ENCODE measurements at places on chromosomes 6 and 20. TPM values are rescaled to one million over a fixed set of nuclear protein-coding genes. Genes with fewer than 3 reads are reported as not detected.

GRCh38 chr6:127201321-127201720 is 65.3 kb upstream of the RNF146 start:
- no peak for DNase-seq

The CHD6 gene
- total RNA-seq, result 19.1 TPM

DNA sequence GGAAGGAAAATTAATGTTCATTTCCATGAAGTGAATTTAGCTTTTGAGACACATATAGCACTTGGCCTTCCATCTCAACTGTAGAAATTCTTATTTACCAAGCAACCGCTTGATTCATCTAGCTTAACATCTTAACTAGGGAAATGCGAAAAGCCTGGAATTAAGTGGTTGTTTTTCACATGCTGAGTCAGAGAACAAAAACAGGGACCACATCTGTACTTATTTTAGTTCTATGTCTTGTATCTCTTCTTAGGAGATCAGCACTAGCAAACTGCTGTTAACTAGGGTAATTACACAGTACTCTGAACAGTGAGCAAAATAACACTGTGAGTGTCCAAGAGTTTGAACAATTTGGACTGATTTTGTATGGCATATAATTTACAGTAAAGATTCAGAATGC is 590.9 kb upstream of the NRSN1 start:
- no peak for DNase-seq

DNA sequence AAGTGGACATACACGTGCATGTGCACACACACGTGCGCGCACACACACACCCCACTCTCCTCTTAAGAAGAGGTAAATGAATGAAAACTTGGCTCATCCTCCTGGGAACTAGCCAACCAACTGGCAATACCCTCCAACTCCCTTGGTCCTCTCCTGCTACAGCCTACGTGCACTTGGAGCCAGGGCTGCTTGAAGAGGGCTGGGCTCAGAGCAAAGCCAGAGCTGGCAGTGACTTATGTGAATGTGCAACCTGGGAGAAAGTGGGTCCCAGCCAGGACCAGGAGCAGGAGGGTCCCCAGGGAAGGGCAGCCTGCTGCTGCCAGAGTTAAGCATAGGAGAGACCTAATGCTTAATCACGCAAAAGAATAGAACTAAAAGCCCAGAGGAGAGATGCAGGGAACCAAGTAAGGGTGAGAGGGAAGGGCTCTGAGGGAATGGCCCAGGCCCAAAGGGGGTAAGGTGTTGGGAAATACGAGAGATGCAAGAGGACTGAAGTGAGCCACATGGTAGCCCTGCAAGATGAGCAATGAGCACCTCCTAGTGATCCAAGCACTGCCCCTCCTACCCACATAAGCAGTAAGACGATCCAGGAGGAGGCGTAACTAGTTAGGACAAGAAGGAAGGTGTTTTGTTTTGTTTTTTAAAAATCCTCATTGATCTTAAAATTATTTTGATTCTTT is 24.7 kb downstream of the TRAF3IP2 start:
- no peak for DNase-seq

The NOX3 gene
- not detected for total RNA-seq

The GSTA2 gene
- not detected for total RNA-seq

The CALHM5 gene
- total RNA-seq, result 3.8 TPM
